ENCODE measurements at places on chromosomes 5 and 9.
A peak's percentile ranks its signal among the peaks of the same experiment; 100 is the strongest.

- no peak for DNase-seq
Measured at GRCh38 chr5:68730220-68730978, 363.4 kb upstream of the SLC30A5 start.

DNA sequence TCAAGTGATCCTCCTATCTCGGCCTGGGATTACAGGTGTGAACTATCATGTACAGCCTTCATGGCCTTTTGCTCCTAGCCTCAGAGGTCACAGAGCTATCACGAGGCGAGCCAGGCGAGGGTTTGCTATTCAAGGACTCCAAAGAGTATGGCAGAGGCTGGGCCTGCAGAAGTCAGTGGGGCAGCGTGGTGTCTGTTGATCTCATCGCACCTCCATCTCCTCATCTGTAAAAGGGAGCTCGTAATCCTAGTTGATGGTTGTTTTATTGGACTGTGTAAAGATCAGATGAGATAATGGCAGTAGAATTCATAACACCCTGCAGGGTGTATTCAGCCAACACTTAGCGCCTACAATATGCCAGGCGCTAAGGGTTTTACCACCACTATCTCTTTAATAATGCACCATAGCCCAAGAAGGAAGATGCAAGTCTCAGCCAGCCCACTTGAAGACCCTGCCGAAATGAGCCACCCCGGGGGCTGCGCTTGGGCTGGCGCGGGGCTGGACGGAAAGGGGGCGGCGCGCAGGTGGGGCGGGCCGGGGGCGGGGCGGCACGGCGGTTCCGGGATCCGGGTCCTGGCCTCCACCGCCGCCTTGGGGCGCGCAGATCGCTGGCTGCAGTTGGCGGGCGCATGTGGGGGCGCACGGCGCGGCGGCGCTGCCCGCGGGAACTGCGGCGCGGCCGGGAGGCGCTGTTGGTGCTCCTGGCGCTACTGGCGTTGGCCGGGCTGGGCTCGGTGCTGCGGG lies at the start of gene GALNT12:
Gene GALNT12, plus strand, starts transcription at position 601 of the 744 bp plus-strand sequence. Its CDS starts 29 bp downstream, at position 630.
- peak; percentile 88 for DNase-seq

- peak; percentile 40 for DNase-seq
Measured at GRCh38 chr9:16514131-16514530, 356.3 kb downstream of the BNC2 start.

- DNase-seq: no peak
Measured at GRCh38 chr5:134714541-134714940, 23.8 kb upstream of the CAMLG start.

DNA sequence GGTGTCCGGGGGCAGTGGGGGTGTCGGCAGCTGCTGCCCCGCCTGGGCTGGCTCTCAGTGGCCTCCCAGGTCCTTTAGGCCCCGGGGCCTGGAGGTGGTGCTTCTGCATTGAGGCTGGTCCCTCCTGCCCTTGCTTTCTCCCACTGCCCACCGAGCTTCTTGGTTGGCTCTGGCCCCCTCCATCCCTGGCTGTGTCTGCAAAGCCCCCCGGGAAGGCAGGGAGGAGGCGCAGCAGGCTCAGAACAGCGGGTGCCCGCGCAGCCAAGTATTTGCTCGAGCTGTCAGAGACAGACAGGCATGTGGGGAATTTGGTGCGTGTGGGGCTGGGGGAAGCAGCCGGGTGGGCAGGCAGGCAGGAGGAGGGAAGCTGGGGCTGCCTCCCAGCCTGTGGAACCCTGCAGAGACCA lies 11.5 kb downstream of the CXXC5 start:
- no peak for DNase-seq
